ENCODE measurements at places on chromosomes 16 and 17.

DNA sequence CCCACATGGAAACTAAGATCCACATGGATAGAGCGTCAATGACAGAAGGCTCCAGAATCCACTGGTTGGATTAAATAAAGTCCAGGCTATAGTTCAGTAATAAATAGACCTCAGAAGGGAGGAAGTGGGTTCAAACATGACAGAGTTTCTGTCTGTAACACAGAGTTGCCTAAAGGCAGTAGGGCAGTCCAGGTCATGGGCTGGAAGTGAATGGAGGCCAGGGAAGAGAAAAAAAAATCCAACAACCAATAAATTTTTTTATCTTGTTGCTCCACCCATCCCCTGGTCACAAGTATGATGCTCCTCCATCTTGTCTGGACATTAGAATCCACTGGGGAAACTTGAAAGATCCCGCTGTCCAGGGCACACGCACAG lies 92.4 kb downstream of the RGS9 start:
- DNase-seq, result no peak

GRCh38 chr16:56708525-56709442 lies 21.1 kb upstream of the NUP93 start:
- no peak for DNase-seq

DNA sequence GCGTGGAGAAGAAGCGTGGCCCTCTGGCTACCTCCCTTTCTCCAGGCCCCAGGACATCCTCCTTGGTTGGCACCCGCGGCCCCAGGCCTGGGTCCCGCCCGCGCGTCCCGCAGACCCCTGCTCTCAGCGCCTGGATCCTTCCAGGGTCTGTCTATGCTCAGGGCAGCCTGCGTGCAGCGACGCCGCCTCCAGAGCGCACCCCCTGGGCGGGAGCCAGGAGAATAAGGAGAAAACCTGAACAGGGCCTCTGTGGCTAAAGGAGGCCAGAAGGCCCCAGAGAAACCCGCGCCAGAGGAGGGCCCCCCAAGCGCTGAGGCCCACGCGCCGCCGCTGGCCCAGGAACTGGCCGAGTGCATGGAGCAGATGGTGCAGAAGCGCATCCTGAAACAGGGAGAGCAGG lies 40.4 kb upstream of the DNAJA2 start:
- no peak for DNase-seq

DNA sequence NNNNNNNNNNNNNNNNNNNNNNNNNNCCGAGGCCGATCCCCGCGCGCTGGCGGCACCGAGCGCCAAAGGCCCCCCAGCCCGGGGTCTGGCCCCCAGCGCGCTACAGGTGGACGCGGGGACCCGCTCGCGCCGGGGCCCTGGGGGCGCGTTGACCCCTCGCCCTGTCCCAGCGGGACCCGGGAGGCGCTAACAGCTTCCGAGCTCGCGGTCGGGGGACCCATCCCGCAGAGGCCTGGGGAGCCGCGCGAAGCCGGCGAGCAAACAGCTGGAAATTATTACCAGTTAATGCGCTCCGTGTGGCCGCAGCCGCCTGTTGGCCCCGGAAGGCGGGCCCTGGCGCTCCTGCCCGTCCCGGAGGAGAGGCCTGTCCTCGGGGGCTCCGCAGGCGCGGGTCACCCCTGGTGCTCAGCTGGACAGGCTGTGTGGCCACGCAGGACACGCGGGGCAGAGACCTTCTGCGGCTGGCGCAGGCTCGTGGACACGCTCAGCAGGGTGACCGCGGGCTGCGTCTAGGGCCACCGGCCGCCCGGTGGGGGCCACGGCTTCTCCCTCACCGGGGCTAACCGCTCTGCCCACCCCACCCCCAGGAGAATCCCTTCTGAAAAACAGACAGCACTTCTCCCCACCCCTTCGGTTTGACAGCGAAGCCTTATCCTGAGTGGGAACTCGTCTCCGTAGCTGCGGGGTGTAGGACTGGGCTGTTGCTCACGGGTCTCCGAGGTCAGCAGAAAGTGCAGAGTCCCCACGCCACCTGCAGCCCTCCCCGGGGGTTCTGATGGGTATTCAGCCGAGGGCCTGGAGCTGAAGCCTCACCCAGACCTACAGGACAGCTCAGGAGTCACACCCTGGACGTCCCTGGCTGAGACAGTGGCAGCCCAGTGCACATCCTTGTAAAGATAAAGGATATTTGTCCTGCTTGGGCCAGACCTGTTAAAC lies 138.7 kb upstream of the RPH3AL start:
- DNase-seq, result peak; percentile 41

GRCh38 chr17:69723741-69724140 lies 309.2 kb downstream of the MAP2K6 start:
- no peak for DNase-seq

DNA sequence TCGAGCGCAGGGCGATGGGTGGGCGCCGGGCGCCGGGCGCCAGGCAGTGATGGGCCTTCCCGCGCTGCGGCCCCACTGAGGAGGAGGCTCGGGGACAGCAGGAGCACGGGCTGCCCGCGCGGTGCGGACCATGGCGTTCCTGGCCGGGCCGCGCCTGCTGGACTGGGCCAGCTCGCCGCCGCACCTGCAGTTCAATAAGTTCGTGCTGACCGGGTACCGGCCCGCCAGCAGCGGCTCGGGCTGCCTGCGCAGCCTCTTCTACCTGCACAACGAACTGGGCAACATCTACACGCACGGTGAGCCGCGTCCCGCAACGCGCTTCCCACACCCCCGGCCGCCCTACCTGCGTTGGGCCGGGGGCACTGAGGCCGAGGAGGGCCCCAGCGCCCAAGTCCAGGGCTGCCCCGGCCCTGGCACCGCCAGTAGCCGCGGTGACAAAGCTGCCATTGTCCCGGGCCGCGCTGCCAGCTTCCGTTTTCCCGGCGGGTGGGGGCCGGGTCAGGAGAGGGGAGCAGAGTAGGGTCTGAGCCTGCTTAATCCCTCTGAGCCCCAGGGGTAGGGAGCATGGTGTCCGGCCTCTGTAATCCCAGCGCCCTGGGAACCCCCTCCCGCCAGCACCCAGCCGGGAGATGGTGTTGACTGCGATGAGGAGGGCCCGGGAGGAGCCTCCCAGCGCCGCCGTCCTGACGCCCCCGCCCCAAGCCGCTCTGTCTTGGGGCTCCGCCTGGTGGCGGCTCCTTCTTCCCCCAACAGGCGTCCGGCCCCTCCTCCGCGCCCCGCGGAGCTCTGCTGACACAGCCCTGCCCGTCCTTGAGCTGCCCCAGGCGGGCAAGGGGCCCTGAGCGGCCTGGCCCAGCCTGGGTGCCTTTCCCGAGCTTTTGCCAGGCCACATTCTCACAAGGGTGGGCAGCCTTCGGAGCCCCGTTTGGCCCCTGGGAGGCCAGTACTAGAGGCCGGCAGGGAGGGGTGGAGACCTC lies 685 bp downstream of the PAQR4 start:
- DNase-seq, result peak; percentile 49

- no peak for DNase-seq
These were observed 508.7 kb downstream of the KCNJ2 start for GRCh38 chr17:70677783-70678647.

DNA sequence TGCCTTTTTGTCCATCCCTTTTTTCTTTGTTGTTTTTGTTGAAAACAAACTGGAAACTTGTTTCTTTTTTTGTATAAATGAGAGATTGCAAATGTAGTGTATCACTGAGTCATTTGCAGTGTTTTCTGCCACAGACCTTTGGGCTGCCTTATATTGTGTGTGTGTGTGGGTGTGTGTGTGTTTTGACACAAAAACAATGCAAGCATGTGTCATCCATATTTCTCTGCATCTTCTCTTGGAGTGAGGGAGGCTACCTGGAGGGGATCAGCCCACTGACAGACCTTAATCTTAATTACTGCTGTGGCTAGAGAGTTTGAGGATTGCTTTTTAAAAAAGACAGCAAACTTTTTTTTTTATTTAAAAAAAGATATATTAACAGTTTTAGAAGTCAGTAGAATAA lies 4.9 kb downstream of the SOX9 start:
- DNase-seq, result no peak

DNA sequence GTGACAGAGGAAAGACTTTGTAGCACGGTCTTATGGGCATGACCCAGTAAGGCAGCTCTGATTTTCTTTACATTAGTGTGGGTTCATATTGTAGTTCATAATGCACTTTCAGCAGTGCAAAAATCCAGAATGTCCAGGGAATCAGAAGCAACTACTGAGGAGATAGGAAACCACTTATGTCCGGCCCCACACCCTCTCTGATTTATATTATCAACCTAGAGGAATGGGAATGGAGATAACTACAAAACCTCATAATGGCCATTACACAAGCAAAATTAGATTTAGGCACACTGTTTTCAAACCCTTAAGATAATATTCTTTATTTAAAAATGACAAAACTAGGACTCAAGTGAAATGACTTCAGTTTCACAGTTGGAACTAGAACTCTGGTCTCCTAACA lies 7.9 kb downstream of the MAP2K4 start:
- no peak for DNase-seq

DNA sequence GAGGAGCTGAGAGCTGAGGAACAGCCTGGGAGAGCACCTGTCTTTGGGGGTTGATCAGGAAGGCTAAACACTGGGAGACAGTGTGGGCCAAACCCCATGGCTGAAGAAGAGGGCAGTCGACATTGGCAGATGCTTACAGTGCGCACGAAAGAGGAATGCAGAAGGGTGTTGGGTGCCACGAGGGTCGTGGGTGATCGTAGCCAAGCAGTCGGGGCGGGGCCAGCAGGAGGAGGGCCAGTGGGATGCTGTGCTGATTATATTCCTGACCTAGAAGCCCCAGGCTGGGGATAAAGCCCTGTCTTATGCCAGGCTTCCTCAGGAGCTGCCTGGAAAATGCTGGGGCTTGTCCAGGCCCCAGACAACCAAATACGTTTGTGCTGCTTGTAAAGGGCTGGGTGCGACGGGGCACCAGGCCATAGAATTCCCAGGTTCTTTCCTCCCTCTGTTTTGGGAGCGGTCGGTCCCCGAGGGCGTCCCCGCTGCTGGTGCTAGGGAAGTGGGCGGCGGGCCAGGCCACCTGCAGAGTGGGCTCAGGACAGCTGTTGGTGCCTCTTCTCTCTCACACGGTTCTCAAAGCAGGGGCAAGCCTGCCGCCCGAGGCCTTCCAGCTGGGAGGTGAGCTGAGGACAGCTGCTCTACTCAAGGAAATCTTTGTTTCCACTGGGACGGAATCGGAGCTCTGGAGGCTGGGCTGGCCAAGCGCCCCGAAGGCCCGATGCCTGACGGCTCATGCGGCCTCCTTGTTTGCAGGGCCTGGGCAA lies 10.0 kb downstream of the C1QTNF1 start:
- no peak for DNase-seq

Measured in naive thymus-derived CD4-positive, alpha-beta T cell (primary cell).